Upper lobe of right lung (tissue), 1 donor: ENCODE measurements at places on chromosomes 4 and X. TPM values are rescaled to one million over a fixed set of nuclear protein-coding genes. Genes with fewer than 3 reads are reported as not detected.

GRCh38 chr4:56146956-56147355 is 198.2 kb downstream of the CEP135 start:
- no peak overlapping the region for H3K27ac ChIP-seq
- no peaks in the 10 kb centered on the region for H3K36me3 ChIP-seq
- no peak overlapping the region for H3K4me3 ChIP-seq
- no peak for DNase-seq
- H3K4me1 ChIP-seq = no peaks in the 10 kb centered on the region

Gene ARHGEF6
- total RNA-seq = 42.8 TPM

- H3K27ac ChIP-seq = peak overlapping the region; percentile 14
- H3K36me3 ChIP-seq = no peaks in the 10 kb centered on the region
- DNase-seq = no peak
- peaks cover 17% of the 10 kb centered on the region for H3K4me1 ChIP-seq
Measured at GRCh38 chr4:105634402-105635080, 73.9 kb downstream of the INTS12 start.

DNA sequence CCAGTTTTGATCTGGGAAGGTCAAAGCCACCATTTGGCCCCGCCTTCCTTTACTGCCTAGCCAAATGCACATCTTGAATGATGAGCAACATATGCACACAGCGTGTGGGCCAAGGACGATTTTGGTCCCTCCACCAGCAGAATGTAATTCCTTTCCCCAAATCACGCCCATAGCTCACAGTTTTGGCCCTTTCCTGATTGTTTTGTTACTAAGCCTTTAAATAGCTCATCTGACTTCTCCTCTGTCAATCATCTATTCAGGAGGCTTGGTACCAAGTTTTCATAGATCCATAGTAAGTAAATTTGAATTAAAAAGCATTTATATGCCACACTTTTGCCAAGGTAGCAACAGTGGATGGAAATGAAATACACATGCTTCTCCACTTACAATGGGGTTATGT is 123.3 kb downstream of the NFKB1 start:
- no peak overlapping the region for H3K4me3 ChIP-seq
- H3K36me3 ChIP-seq = no peaks in the 10 kb centered on the region
- no peak for DNase-seq
- no peaks in the 10 kb centered on the region for H3K27me3 ChIP-seq
- no peak overlapping the region for H3K27ac ChIP-seq
- no peaks in the 10 kb centered on the region for H3K4me1 ChIP-seq

DNA sequence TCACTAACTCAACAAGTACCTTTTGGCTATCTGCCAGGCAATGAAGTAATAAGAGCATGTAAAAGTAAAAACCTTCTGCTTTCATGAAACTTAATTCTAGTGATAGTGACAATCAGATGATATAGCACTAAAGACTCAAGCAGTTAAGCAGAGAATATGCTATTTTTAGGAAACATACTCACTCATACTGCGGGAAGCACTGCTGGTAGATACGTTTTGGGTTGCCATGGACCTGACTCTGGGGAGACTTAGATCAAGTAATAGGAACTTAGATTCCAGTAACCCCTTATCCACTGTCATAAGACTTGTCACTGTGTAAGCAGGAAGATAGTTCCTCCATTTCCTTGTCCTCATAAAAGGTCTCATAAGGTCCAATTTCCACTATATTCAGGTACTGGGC is 386.3 kb downstream of the DMD start:
- no peaks in the 10 kb centered on the region for H3K36me3 ChIP-seq
- no peaks in the 10 kb centered on the region for H3K4me1 ChIP-seq
- no peaks in the 10 kb centered on the region for H3K27me3 ChIP-seq

DNA sequence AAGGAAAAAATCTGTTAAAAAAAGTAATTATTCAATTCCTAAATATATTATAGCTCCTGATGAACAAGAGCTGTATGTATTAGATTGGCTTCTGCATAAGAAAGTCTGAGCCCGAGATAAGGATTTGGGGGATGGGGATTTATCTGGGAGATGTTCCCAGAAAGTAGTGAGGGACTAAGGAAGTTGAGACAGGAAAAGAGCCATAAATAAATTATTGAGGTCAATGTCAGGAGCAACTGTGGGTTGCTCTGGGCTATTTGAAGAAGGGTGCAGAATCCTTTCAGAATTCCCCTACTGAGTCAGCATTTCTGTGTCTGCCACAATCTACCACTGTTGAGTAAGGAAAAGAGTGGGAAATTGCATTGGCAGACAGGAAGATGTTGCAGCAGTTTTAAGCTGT is 3.1 kb upstream of the TDO2 start:
- H3K4me3 ChIP-seq = no peak overlapping the region
- H3K36me3 ChIP-seq = no peaks in the 10 kb centered on the region
- H3K27ac ChIP-seq = no peak overlapping the region
- H3K4me1 ChIP-seq = no peaks in the 10 kb centered on the region

GRCh38 chrX:25527156-25527555 is 511.4 kb upstream of the ARX start:
- no peak overlapping the region for H3K4me3 ChIP-seq
- no peak overlapping the region for H3K27ac ChIP-seq
- H3K36me3 ChIP-seq = no peaks in the 10 kb centered on the region
- no peaks in the 10 kb centered on the region for H3K4me1 ChIP-seq

DNA sequence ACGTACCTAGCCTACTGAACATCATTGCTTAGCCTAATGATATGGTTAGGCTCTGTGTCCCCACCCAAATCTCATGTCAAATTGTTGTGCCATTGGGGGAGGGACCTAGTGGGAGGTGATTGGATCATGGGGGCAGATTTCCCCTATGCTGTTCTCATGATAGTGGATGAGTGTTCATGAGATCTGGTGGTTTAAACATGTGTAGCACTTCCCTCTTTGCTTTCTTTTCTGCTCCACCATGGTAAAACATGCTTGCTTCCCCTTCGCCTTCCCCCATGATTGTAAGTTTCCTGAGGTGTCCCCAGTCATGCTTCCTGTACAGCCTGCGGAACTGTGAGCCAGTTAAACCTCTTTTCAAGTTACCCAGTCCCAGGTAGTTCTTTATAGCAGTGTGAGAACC is 102.6 kb downstream of the RAPGEF2 start:
- peaks cover 12% of the 10 kb centered on the region for H3K4me1 ChIP-seq
- no peak for DNase-seq
- H3K27ac ChIP-seq = no peak overlapping the region
- no peaks in the 10 kb centered on the region for H3K36me3 ChIP-seq
- no peaks in the 10 kb centered on the region for H3K27me3 ChIP-seq
- H3K4me3 ChIP-seq = no peak overlapping the region

DNA sequence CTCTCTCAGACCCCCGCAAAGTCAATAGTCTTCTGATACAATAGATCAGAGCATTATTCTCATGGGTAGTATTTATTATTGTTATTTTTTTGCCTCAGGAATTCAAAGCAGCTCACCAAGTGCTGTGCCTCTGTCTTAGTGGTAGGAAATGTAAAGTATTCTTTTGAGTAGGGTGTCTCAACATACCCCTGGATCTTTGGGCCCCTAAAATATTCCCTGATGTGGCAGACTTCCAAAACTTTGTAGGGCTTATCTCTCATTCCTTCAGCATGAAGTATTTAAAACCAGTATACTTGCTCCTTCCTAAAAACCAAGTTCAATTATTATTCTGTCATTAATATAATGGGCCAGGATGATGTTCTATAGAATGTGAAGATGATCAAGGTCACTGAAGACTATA is 115.3 kb upstream of the ZNF827 start:
- no peaks in the 10 kb centered on the region for H3K27me3 ChIP-seq
- no peak for DNase-seq
- no peaks in the 10 kb centered on the region for H3K4me1 ChIP-seq
- no peak overlapping the region for H3K27ac ChIP-seq
- no peaks in the 10 kb centered on the region for H3K36me3 ChIP-seq

GRCh38 chrX:109812236-109812635 is 79.2 kb upstream of the ACSL4 start:
- no peak overlapping the region for H3K27ac ChIP-seq
- H3K4me1 ChIP-seq = no peaks in the 10 kb centered on the region
- DNase-seq = no peak
- no peak overlapping the region for H3K4me3 ChIP-seq
- H3K36me3 ChIP-seq = no peaks in the 10 kb centered on the region

Gene CDX4
- not detected for total RNA-seq

DNA sequence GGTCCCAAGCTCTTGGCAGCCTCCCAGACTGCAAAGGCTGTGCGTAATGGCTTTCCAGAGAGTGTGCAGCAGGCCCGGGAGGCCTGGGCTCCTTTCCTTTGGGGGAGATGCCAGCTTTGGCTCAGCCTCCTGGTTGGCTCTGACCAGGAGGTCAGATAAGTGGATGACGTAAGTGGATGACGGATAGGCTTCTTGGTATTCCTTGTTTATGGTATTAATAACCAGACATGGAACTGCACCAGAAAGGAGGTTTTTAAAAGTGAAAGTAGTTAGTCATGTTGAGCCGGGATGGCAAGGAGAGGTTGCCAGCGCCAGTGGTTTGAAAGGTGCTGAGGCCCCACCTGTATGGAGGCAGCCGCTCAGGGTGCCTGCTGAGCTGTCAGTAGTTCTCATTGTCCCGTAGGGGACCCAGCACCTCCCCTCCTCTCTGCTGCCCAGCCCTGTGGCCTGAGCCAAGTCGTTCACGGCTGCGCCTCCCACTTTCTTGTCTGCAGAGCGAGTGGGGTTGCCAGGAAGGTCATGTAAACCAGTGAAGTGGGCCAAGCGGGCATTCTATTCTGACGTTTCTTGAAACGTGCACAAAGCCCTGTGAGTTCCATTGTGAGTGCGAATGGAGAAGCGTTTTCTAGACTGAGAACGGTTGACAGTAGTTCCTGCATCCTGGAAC is 28.7 kb upstream of the STOX2 start:
- H3K4me3 ChIP-seq = peak overlapping the region; percentile 47
- DNase-seq = peak; percentile 88
- peak overlapping the region; percentile 71 for H3K27ac ChIP-seq
- H3K4me1 ChIP-seq = peaks cover 11% of the 10 kb centered on the region
- H3K36me3 ChIP-seq = no peaks in the 10 kb centered on the region
